ENCODE measurements at places on chromosomes 3 and 15. TPM values are rescaled to one million over a fixed set of nuclear protein-coding genes. Genes with fewer than 3 reads are reported as not detected.
A peak's percentile ranks its signal among the peaks of the same experiment; 100 is the strongest.

GRCh38 chr15:68404056-68404798 lies 27.7 kb downstream of the ITGA11 start:
- DNase-seq, result no peak

- peak; percentile 91 for DNase-seq
Observed at GRCh38 chr15:51731549-51732267, 5.7 kb downstream of the LYSMD2 start.

DNA sequence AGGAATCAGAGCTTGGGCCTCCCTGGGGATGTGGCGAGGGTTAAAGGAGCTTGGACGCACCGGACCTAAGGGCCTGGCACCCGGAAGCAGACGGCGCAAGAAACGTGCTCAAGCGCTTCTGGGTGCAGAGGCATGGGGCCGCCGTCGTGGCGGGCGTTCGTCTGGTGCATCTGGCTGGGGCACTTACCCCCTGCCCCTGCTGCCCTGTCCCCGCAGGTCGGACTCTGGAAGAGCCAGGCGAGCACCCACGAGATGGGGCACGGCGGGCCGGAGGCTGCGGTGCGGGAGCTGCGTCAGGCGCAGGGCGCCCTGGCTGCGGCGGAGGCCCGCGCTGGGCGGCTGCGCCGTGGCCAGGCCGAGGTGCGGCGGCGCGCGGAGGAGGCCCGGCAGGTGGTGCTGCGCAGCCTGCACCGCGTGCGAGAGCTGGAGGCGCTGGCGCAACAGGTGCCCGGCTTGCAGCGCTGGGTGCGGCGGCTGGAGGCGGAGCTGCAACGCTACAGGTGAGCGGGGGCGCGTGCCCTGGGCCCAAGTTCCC lies 2.5 kb downstream of the EFCC1 start:
- no peak for DNase-seq

DNA sequence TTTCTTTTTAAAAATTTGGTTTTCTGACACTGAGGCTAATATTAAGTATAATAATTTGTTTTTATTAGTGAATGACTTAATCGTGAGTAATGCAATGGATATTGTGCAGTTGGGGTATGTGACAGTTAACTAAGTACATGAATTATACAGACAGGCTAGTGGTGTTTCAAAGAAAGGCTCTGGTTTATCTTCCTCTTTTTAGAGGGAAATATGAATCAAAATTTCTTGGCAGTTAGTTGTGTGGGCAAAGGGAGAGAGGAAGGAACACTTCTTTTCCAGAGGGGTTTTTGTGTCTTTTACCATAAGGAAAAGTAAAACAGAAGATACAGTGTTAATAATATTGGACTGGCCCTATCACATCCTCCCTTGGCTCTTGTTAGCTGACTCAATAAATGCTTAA lies 2.7 kb downstream of the ZNF654 start:
- DNase-seq, result peak; percentile 9

GRCh38 chr3:184691397-184692231 lies 20.2 kb downstream of the MAGEF1 start:
- no peak for DNase-seq

- DNase-seq, result peak; percentile 31
Observed at GRCh38 chr3:48952510-48953118, 34.0 kb downstream of the ARIH2 start.

DNA sequence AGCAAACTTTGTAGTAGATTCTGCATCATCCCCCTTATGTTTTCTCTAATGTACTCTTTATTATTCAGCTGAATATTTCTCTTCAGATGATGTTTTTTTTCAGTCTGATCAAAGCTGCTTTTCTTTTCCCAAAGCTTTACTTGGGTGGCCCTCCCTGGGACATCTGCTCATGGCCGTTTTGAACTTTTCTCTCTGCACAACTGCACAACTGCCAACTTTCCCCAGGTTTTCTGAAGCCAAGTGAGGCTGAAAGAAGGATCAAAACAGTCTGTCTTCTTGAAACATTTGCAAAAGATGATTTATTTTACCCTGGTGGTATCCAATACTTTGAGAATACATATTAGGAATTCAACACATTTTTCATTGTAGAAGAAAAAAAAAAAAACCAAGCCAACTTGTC lies 43.0 kb downstream of the GASK1A start:
- no peak for DNase-seq

DNA sequence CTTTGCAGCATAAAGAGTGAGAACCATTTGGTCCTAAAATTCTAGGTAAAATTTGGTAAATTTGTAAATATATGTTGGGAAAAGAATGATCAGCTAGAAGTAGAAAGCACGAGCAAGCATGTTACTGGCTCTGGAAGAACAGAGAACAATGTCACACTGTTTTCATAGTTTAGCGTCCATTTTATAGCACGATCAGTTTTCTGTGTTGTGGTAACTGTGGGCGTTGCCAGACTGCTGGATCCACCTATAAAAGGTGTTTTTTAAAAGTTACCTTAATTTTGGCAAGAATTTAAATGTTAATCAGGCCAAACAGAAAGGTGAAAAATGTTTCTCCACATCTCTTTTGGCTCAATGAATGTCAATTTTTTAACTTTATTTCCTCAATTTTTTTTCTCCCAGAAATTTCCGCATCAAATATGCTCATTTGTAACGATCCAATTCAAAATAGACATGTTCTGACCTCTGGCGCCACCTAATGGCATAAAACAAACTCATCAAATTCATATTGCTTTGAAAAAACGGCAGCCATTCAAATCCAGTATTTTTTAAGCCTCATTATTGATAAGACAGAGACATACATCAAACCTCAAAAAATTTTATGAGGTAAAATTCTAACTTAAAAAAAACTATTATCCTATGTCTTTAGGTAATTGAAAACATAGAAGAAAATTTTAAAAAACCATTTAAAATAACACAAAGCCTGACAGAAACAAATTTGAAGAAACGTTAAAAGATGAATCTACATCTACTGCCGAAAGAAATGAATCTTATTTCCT lies 5.5 kb upstream of the GP5 start:
- peak; percentile 74 for DNase-seq

DNA sequence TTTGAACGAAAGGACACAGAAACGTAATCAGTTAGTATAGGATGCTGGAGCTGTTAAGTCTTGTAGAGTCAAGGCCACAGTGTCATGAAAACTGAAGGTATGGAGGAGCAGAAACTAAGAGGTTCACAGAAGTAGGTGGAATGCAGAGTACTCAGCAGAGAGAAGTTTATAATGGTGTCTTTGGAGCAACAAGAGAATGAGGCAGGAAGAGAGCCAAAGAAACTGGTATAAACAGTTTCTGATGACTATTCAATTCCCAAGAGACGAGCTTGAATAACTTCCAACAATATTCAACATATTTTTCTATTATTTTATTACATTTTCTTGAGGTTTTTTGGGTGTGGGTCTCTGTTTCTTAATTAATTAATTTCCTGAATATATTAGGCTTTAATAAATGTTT lies 29.6 kb downstream of the GALK2 start:
- no peak for DNase-seq

DNA sequence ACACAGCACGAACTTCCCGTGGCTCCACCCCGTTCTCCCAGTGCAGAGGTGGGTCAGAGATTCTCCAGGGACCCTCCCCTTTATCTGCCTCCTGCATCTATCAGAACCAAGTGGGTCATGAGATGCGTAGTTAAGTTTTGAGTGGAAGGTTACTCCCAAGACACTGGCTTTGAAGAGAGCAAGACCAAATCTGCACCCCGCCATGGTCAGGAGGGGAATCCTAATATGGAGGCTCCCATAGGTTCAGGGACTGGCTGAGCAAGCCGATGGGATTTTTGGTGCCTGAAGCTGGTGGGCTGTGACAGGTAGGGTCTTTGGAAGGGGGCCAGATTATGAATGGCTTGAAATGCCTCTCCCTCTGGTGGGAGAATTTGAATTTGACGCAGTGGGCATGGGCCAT lies 207.0 kb upstream of the NR2E3 start:
- DNase-seq, result no peak

DNA sequence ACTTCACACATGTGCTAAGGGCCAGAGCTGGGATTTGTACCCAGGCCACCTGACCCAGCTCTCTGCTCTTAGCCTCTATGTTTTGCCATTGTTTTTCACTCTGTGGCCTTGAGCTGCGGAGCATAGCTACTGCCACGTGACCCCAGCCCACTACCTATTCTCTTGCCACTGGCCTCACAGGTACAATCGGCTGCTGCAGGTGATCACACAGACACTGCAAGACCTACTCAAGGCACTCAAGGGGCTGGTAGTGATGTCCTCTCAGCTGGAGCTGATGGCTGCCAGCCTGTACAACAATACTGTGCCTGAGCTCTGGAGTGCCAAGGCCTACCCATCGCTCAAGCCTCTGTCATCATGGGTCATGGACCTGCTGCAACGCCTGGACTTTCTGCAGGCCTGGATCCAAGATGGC lies 46.2 kb downstream of the SEMA3G start:
- DNase-seq, result no peak

DNA sequence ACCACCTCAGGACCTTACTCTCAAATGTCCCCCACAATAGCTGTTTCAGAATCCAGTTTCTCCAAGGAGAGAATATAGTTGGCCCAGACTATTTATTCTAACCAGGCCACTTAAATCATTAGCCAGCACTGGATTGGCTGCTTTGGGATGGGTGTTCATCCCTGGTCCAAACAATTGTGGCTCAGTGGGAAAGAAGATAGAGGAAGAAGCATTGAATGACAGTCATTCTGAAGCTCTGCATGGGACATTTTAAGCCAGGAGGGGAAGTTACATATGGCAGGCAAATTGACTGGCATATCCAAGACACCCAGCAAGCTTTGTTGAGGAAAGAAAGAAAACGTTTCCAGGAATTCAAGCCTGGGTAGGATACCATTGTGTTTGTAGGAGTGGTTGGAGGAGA lies 5.6 kb upstream of the DCLK3 start:
- DNase-seq, result no peak

GRCh38 chr3:54846119-54846518 lies 81.7 kb downstream of the LRTM1 start:
- DNase-seq, result no peak

- DNase-seq, result peak; percentile 91
Observed at GRCh38 chr15:68795298-68795848, 25.3 kb downstream of the ANP32A start.

DNA sequence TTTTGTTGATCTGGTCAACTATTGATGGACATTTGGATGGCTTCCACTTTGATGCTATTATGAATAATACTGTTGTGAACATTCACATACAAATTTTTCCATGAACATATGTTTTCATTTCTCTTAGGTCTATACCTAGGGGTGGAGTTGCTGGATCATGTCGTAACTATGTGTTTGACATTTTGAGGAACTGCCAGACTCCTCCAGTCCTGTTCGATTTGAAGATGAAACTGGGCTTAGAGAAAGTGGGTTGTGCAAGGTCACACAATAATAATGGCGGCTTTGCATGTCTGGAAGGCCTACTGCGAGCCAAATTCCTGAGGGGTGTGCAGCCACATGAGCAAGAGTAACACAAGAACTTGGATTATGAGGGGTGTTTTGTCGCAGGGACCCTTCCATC lies 2.6 kb downstream of the TSEN2 start:
- DNase-seq, result no peak

GRCh38 chr3:170731281-170731680 lies 138.7 kb downstream of the RPL22L1 start:
- no peak for DNase-seq

GRCh38 chr3:150449169-150449721 lies 41.1 kb downstream of the TSC22D2 start:
- peak; percentile 83 for DNase-seq

GRCh38 chr3:57292159-57292896 lies at the start of gene ASB14:
TSS of gene ASB14 (minus strand) at chr3:57292685. CDS start at chr3:57292033, 652 bp downstream.
- no peak for DNase-seq

DNA sequence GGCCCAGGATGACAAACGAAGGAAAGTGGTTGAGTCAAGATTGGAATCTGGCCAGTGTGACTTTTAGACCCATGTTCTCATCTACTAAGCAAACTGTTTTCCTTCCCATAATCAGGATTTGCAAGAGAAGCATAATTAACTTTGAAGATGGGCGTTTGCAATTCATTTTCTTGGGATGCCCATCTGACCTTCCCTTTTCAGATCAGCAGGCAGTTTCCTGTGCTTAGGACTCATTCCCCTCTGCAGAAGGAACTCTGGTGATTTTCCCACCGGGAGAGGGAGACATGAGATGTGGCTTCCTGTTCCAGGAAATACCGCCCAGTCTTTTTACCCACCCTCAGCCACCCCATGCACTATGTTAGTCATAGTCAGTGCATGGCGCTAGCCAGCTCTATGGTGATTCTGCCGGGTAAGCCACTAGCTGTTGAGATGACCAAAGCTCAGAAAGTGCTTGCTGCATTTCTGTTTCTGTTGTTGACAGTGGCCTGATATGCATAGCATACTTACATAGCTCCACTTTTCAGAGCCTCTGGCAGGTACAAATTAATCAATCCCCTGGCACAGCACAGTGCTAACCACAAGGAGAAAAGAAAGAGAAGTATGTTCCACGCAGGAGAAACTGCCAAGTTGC lies 129.4 kb downstream of the VGLL4 start:
- peak; percentile 92 for DNase-seq

- DNase-seq, result peak; percentile 80
Observed at GRCh38 chr15:52256366-52256765, 39.2 kb downstream of the MYO5C start.

DNA sequence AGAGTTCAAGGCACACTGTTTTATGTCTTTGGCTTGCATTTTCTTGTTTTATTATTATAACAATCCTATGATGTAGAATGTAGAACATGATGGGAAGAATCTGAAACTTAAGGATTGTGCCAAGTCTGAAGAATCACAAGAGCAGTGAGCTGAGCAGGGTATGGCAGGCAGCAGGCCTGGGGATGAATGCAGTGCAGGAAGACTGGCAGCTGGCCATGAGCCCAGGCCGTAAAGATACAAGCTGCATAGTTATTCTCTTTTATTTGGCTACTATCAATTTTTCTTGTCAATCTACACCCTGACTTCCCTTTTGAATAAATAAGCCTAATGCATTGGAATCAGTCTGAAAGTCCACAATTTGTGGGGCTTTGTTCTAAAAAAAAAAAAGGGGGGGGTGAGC lies 89.6 kb upstream of the ARPP21 start:
- no peak for DNase-seq

GRCh38 chr3:165854696-165855095 lies 17.5 kb upstream of the BCHE start:
- peak; percentile 6 for DNase-seq

- DNase-seq, result peak; percentile 43
Observed at GRCh38 chr3:43294975-43295374, 8.6 kb downstream of the SNRK start.

DNA sequence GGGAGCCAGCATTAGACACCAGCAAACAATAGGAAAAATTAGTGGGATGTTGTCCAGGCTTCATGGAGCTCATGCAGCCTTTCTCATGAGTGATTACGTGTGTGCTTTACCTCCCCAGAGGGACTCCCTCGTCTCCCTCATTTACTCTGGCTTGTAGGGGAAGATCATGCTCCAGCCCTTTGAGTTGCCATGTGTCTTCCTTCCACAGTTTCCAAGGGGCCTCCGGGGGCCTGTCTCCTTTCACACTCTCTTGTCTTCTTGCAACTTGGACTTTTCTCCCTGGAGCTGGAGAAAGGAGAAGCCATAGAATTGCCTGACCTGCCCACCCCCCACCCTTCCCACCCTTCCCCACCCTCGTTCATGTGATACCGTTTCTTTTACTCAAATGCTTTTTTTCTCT lies 98.7 kb downstream of the FAM43A start:
- no peak for DNase-seq

- no peak for DNase-seq
Observed at GRCh38 chr3:99351122-99351521, 287.3 kb upstream of the COL8A1 start.

Gene CHRM5
- under 0.01 TPM for total RNA-seq

Gene CPNE4
- total RNA-seq, result not detected

Gene TF
- total RNA-seq, result not detected

Gene MAGI1
- 20.7 TPM for total RNA-seq

Gene MINAR1
- total RNA-seq, result 2.3 TPM

Gene GOLGA6A
- total RNA-seq, result not detected

Gene TBL1XR1
- 107 TPM for total RNA-seq

Gene CNTN3
- total RNA-seq, result 1.6 TPM

Gene A4GNT
- not detected for total RNA-seq

All from fibroblast of villous mesenchyme (primary cell).